M059J (cell line): ENCODE measurements at places on chromosomes 3 and 15.

DNA sequence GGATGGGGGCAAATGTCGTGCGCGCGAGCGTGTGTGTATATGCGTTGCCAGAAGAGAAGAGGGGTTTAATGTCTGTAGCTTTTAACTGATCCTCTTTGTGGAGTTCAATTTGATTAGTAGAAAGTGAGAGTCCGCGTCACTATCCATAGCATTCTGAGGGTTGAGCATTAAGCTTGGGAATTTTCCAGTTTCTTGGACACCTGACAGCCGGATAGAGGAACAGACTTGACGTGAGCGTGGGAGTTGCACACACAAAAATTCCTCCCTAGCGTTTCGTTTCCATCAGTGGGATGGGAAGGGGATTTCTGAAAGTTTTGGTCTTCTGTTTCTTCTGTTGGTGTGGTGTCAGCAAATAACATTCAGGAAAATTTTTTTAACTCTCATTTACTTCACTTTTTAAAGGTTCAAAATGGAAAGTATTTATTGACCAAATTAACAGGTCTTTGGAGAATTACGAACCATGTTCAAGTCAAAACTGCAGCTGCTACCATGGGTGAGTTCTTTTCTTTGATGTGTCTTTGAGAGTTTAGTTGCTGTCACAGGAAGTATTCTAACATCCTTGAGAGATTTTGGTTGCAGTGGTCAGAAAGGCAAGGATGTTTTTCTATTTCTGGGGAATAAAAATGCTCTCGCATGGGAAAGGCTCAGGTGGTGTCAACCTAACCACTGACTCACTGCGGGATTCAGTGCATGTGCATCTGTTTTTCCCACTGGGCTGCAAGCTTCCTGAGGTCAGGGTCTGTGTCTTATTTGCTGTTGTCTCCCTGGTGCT, 841 bp downstream of the POGLUT1 start:
- peak; percentile 48 for DNase-seq

DNA sequence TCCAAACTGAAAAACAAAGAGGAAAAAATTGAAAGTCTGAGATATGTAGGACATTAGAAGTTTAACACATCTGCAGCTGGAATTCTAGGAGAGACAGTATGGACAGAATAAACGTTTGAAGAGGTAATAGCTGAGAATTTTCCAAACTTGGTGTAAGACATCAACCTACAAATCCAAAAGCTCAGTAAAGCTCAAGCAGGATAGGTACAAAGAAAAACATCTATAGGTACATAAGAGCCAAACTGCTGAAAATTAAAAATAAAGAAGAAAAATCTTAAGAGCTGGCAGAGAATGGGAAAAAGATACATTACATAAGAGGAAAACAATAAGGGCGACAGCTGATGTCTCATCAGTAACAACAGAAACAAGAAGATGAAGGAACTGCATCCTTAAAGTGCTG, 22.8 kb upstream of the C3orf22 start:
- DNase-seq, result no peak

DNA sequence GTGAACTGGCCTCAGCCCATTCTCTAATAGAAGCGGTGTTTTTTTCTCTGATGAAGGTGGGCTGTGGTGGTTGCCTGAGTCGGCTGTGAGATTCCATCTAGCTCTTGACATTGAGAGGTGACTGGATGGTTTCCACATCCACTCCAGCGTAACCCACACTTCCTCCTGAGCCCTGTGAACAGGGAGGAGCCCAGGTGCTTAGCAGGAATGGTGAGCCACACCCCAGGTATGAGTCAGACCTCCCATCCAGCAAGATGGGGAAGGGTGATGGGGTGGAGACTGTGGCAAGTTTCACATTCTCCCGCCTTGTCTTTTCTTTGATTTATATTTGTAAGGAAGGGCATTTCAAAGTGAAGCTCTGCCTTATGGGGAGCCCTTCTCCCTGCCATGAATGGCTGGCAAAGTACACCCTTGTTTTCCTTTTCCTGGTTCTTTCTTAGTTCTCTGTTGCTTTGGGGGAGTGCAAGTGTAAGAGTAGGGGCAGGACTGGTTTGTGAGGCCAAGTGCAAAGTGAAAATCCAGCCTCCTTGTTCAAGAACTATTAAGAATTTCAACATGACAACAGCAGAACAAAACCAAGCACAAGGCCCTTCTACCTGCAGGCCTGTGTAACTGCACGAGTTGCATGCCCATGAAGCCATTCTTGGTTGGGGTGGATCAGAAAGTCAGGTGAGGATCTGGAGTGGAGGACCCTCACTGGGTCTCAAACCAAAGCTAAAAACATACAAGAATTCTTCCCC, 4.6 kb upstream of the TPRG1 start:
- peak; percentile 42 for DNase-seq

GRCh38 chr3:58665405-58665804, 1.2 kb downstream of the FAM3D start:
- DNase-seq, result peak; percentile 24

DNA sequence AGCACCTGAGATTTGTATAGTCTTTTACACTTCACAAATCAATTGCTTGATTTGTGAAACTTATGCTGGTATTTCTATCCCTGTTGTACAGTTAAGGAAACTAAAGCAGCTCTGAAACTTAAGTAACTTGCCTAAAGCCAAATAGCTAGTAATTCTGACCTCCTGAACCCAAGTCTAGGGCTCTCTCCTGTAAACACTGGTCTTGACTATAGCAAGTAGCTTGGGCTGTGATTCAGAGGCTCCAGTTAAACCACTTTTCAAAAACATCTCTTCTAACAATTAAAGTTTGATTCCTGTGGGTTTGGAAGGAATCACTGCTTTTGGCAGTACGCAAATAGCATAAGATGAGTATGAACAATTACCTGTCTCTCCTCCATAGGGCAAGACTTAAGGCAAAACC, 18.5 kb upstream of the CMTM8 start:
- DNase-seq, result peak; percentile 85

DNA sequence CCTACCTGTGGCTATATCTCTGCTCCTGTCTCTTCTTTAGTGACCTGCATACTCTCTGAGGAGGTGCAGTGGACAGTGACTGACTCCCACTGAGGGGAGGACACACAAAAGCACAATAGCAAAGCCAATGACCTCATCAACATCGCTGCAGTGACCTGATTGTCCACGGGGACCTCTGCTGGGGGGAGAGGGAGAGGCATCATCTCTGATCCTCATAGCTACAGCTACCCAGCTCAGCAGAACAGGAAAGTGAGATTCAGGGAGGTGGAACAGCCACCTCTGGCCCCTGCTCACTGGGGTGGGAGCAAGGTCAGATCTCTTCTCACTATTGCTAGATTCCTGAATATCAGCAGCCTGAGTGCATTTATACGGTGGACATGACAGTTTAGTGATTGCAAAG, 179.2 kb downstream of the ATP10A start:
- DNase-seq, result no peak

DNA sequence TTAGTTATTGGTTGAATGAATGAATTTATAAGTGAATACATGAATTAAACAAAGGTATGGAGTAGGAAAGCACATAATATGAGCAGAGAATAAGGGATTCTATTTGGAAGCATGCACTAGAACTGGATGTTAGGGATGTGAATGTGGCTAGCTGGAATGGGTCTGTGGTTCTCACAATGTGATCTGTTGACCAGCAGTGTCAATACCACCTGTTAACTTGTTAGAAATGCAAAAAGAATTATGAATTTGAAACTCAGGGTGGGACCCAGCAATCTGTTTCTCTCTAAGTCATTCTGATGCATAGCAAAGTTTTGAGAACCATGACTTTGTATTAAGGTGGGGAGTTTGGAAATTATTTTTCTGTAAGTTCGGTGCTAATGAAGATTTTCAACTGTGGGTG, 41.0 kb upstream of the SATB1 start:
- DNase-seq, result no peak

- no peak for DNase-seq
Observed at GRCh38 chr3:29140666-29141065, 140.2 kb upstream of the RBMS3 start.

- no peak for DNase-seq
Observed at GRCh38 chr3:50102558-50102957, 13.8 kb downstream of the RBM5 start.

- no peak for DNase-seq
Observed at GRCh38 chr3:185998136-185998535, 60.3 kb upstream of the TRA2B start.

- DNase-seq, result no peak
Observed at GRCh38 chr15:83545804-83546511, 98.8 kb downstream of the SH3GL3 start.

GRCh38 chr3:151384741-151385174, at the start of gene P2RY12:
P2RY12 (minus strand) TSS chr3:151384753; CDS start chr3:151338845, 45,908 bp downstream.
- no peak for DNase-seq

DNA sequence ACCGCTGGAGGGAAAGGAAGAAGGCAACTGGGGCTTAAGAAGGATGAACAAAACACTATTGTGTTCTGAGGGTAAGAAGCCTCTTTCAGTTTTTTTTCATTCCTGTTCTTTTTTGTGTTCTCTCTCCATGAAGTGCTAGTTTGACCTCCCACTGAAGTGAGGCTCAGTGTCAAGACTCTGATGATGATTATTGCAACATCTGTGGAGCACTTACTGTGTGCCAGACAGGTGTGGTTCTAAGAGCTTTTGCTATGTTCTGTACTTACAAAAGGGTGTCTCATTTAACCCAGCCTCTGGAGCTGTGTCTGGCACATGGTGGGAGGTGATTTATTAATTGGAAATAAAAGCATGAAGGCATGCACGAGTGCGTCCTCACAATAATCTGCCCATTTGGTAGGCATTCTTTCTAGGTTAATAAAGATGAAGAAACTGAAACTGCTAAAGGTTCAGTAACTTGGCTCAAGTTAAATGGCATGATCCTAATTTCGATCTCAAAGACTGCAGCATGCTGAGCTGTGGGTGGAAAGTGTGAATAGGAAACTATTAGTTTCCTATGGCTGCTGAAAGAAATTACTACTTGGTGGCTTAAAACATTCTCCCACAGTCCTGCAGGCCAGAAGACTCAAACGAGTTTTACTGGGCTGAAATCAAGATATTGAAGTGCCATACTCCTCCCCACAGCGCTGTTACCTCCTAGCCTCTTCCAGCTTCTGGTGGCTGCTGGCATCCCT, 38.5 kb upstream of the VEPH1 start:
- DNase-seq, result no peak

GRCh38 chr15:77361456-77361855, 58.4 kb downstream of the PEAK1 start:
- no peak for DNase-seq

GRCh38 chr15:84970843-84971242, 10.8 kb upstream of the PDE8A start:
- no peak for DNase-seq

DNA sequence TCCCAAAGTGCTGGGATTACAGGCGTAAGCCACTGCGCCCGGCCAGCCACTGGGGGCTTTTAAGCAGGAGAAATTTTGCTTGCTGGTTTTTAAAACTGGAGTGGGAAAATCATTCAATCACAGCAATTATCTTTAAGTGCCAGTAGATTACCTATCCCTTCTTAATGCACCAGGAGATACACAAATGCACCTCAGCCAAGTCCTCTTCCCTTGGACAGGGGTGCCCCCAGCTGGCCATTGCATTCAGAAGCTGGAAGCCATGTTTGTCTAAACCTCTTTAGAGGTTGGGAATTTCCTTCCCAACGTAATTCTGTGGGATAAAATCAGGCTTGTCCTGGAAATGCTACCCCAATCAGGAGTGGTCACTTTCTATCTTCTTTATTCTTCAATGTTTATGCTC, 26.6 kb downstream of the MIX23 start:
- peak; percentile 59 for DNase-seq

DNA sequence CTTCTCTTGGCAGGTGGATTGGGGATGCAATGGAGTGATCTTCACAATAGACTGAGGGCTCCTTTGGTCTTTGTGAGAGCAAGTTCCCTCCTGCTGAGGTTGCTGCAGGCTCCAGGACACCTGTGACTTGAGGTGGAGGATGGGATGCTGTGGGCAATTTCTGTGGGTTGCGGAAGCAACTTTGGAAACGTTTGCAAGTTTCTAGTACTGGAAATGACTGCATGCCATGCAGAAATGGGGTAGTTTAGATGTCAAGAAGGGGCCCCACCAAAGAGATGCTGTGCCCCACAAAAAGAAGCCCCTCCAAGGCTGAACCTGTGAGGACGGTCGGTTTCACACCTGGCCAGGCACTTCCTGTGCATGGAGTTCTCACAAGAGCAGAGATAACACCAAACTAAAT, 80.4 kb upstream of the XCR1 start:
- no peak for DNase-seq

DNA sequence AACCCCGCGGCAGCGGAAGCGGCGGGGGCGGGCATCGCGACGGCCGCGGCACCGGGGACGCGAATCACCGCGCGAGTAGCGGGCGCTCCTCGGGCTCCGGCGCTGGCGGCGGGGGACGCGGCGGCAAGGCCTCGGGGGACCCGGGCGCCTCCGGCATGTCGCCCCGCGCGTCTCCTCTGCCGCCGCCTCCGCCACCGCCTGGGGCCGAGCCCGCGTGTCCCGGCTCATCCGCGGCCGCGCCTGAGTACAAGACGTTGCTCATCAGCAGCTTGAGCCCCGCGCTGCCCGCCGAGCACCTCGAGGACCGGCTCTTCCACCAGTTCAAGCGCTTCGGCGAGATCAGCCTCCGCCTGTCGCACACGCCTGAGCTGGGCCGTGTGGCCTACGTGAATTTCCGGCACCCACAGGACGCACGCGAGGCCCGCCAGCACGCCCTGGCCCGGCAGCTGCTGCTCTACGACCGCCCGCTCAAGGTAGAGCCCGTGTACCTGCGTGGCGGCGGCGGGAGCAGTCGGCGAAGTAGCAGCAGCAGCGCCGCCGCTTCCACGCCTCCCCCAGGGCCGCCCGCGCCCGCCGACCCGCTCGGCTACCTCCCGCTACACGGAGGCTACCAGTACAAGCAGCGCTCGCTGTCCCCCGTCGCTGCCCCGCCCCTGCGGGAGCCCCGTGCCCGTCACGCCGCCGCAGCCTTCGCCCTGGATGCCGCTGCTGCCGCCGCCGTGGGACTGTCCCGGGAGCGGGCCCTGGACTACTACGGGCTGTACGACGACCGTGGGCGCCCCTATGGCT, 675 bp downstream of the RBM15B start:
- DNase-seq, result peak; percentile 22

DNA sequence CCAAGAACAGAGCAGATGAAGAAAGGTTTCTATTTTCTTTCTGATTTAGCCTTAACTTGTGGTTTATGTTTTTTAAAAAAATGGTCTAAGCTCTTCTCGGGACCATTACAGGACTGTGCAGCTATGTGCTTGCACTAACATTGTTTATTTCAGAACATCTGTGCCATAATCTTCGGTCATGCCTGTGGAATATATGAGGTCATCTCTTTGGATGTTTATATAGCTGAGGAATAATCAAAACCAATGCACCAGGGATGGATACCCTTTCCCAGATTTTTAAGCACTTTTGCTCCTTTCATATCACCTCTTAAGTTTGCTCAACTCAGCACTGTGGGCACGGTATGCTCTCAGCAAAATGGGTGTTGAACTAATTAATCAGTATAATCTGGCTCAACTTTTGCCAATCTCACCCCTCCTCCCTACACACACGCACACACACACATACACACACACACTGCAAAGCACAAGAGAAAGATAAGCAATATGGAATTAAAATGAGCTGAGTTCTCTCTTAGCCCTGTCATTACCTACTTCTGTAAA, 268.5 kb upstream of the TMC3 start:
- no peak for DNase-seq

DNA sequence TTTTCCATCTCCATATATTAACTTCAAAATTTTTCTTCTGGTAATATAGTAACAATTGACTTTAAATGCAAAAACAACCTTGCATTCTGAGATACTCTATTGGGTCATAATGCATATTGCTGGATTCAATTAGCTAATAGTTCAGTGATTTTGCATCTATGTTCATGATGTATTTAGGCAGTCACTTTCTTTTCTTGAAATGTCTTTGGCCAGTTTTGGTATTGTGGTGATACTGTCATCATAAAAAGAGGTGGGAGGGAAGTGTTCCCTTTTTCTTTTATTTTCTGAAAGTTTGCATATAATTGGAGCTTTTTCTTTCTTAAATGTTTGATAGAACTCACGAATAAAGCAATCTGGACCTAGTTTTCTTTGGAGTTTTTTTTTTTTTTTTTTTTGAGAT, 67.4 kb upstream of the ZNF148 start:
- DNase-seq, result no peak
